ENCODE measurements at places on chromosomes 12 and 14.

GRCh38 chr14:64801800-64802199 lies 77.9 kb downstream of the SPTB start:
- DNase-seq: no peak

GRCh38 chr14:53285821-53286220 lies 132.7 kb upstream of the DDHD1 start:
- no peak for DNase-seq

DNA sequence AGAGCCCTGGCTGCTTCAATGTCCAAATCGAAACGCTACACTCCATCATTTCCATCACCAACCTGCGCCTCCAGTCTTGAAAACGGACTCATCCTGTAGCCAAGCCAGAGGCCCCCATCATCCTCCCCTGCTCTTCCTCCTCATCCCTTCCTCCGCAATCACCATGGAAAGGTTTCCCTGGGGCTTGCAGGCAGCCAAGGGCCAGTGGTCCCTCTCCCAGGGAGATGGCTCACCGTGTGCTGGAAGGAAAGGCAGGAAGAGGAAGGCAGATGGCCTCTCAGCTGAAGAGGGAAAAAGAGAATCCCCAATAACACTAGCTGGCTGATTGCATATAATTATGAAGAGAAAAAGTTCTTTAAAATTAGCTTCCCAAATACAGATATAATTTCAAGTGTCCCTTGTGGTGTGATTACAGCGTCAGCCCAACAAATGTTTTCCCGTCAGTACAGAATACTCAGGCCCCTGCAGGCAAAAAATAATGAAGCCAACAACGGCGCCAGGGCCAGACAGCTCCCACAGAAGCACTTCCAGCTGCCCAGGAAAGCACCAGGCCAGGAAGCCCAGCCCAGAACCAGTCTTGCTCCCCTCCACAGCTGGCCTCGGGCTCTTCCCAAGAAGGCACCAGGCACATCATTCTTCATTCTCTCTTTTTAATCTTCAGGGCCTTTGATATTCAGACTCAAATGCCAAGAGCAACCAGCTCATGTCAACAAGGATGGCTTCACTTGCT lies 24.7 kb downstream of the ITPK1 start:
- no peak for DNase-seq

- no peak for DNase-seq
Observed at GRCh38 chr14:22448035-22448904, 140.8 kb downstream of the DAD1 start.

- no peak for DNase-seq
Observed at GRCh38 chr12:92539110-92539749, 163.6 kb upstream of the PLEKHG7 start.

DNA sequence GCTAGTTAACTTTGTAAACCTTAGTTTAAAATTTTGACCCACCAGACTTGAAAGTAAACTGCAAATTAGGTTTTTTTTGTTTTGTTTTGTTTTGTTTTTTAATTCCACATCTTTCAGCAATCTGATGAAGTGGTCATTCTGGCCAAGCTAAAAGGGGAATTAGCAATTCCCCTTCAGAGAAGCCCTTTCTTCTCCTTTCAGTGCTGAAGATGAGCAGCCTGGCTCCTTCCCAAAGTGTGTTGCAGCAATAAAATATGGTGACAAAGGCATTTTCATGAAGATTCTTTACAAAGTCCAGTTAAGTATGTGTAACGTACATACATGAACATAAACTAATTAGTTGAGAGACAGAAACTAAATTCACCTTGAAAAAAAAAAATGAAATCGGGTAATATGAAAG lies 380.1 kb downstream of the NOVA1 start:
- no peak for DNase-seq

GRCh38 chr14:90535556-90536090 lies 138.8 kb downstream of the CALM1 start:
- DNase-seq: no peak

DNA sequence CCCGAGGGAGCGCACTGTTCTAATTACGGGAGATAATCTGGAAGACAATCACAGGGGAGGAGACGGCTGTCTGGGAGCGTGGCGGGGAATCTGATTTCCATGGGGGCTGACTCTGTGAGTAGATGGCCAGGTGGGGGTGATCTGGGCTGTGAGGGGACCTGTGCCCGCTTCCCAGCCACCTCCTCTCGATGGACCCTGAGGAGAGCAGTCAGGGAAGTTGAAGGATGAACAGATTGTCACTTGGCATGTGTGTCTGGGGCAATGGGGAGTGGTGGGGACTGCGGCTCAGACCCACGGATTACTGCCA lies 22.6 kb downstream of the GALNT9 start:
- no peak for DNase-seq

DNA sequence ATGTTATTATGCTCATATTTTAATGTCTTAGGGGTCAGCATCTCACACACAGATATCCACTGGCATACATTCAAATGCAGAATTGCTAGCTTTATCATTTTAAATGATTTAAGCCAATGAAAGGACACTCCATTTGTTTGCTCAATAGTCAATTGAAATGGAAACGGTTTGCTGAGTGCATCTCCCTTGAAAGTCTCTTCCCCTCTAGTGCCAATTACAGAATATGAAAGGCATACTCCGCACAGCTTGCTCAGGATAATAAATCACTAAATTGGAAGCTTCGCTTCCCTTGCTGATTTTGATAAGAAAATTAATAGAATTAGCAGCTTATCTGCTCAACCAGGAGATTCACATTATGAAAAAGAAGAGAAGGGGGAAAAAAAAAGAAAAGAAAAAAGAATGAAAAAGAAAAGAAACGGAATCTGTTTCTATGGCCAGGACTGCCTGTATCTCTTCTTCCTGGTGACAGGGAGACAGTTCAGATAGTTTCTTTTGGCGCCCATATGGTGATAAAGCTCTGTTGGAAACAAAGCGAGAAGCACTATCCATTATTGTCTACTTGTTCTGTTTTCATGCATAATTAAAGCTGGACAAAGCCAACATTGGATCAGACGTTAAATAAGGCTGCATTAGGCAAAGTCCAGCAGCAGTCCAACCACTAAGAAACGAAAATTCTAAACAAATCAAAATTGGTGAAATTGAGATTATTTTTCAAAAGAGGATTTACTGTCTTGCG lies 225.0 kb downstream of the GXYLT1 start:
- DNase-seq: no peak

GRCh38 chr14:37623971-37624370 lies 28.5 kb downstream of the TTC6 start:
- DNase-seq: no peak

DNA sequence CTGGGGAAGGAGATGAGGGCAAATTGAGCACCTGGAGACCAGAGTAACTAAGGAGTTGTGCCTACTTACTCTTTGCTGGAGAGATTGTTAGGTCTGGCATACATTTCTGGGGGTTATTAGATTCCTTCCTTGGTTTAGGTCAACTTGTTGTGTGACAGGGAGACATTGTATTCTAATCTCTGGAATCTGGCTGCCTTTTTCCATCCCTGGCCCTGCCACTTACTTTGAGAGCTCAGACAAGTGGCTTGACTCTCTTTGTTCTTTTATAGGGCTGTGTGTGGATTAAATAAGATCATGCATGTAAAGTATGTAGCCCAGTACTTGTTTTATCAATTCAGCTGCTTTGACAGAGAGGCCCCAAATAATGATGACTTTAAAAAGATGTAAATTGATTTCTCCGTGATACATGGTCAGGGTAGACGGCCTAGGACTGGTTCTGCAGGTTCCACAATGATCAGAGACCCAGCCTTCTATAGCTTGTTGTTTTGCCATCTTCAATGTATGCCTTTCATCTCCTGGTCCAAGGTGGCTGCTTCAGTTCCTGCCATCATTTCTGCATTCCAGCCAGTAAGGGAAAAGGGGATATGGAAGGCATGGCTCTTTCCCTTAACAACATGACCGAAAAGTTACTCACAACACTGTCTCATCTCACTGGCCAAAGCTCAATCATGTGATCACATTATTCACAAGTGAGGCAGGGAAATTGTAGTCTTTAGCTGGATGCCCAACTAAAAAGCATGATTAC lies 72.6 kb downstream of the CHST11 start:
- no peak for DNase-seq

DNA sequence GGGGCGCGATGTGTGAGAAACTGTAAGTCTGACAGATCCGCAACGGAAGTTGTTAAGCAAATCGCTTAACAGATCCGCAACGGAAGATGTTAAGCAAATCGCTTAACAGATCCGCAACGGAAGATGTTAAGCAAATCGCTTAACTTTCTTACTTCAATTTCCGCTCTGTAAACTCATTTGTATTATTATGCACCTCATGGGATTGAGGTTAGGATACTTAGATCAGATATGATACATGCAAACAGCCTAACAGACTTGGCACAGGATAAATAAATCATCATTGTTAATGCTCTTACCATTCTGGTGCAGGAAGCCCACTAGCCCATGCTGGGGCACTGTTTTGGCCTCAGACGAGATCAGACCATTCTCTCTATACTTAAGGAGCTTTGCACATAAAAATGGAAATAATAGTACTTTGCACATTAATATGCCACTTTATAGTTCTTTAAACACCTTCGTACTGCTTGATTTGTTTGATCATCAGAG lies 399 bp downstream of the NCAPD2 start:
- no peak for DNase-seq

GRCh38 chr14:86015941-86016340 lies 486.0 kb downstream of the FLRT2 start:
- no peak for DNase-seq

- DNase-seq: no peak
Observed at GRCh38 chr12:18139989-18140596, 50.1 kb upstream of the RERGL start.

DNA sequence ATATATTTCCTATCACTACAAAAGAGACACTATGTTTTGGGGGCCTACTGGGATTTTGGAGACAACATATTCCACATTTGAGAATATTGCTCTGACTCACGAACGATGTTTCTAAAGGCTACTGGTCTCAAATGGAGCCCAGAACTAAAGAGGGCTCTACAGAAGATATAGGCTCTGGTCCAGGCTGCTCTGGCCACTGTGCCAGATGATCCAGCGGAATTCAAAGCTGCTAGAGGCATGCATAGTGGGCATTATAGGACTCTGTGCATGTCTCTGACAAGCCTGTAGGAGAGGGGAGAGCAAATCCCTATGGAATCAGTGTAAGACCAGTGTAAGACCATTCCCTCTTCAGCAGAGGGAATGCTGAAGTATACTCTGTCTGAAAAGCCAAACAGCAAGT lies 4.1 kb downstream of the TAS2R30 start:
- DNase-seq: no peak

Measured in T-helper 17 cell (primary cell).